ENCODE measurements at places on chromosomes 3 and 15. TPM values are rescaled to one million over a fixed set of nuclear protein-coding genes. Genes with fewer than 3 reads are reported as not detected.

- no peak for DNase-seq
- H3K36me3 ChIP-seq: no peaks in the 10 kb centered on the region
- H3K27me3 ChIP-seq: no peaks in the 10 kb centered on the region
- no peaks in the 10 kb centered on the region for H3K4me1 ChIP-seq
- H3K4me3 ChIP-seq: no peak overlapping the region
- no peak overlapping the region for H3K27ac ChIP-seq
Observed at GRCh38 chr3:87568331-87568730, 291.9 kb upstream of the POU1F1 start.

- H3K4me3 ChIP-seq: no peak overlapping the region
- H3K27me3 ChIP-seq: no peaks in the 10 kb centered on the region
- DNase-seq: no peak
- H3K4me1 ChIP-seq: no peaks in the 10 kb centered on the region
- peaks cover 44% of the 10 kb centered on the region for H3K36me3 ChIP-seq
Observed at GRCh38 chr15:75929799-75930565, 26.3 kb downstream of the FBXO22 start.

HIGD2B gene
- total RNA-seq: not detected

DNA sequence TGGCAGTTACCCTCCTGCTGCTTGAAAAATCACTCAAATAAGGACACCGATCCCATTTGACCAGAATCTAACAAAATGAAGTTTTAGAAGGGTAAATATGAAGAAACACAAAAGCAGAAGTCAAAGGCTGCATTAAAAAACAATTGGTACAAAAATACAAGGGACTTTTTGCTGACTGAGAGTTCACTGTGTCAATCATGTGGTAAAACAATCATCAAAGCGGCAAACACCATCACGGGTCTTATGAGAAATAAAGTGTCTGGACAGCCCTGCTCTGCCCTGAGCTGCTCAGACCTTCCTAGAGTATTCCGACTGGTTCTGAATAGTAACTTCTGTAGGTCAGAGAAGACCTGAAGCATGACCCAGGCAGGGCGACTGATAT, 137.2 kb upstream of the RAD18 start:
- H3K36me3 ChIP-seq: no peaks in the 10 kb centered on the region
- no peaks in the 10 kb centered on the region for H3K4me1 ChIP-seq
- no peak for DNase-seq
- no peak overlapping the region for H3K27ac ChIP-seq
- H3K4me3 ChIP-seq: no peak overlapping the region

DNA sequence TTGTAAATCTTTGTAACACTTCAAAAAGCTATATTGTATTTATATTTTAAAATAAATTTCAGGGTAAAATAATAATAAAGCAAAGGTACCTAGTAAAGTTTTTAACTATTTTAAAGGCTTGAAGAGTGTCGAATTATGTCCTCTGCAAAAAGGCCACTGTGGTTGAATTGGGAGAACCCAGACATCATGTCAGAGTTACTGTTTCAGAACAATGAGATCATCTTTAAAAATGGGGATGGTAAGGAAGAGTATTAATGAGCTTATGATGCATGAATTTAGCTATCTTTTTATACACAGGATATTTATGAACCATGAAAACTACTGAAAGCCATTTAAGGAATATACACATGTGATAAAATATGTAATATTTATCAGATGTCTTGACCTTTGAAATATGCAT, 26.3 kb downstream of the KCNMB3 start:
- peaks cover 58% of the 10 kb centered on the region for H3K36me3 ChIP-seq
- no peak overlapping the region for H3K4me3 ChIP-seq
- H3K27me3 ChIP-seq: no peaks in the 10 kb centered on the region
- no peaks in the 10 kb centered on the region for H3K4me1 ChIP-seq
- DNase-seq: no peak

SPTBN5 gene
- 2.1 TPM for total RNA-seq

LRRC34 gene
- total RNA-seq: 4.8 TPM

DNA sequence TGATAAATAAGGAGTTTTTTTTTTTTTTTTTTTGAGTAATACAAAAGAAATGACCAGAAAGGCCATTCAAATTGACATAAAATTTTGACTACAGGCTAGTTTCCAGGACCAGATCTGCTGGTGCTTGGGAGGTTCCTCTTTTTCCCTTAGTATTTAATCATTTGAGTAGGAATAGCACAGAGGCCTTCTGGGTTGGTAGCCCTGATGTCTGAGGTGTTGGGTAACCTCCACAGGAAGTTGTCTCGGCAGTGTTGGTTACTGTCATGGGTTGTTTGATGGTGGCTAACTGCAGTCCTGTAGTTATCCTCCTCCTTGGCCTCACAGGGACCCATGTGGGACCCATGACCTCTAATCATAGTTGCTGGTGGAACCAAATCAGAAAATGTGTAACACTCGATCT, 91.1 kb downstream of the USP13 start:
- peaks cover 29% of the 10 kb centered on the region for H3K36me3 ChIP-seq
- H3K27ac ChIP-seq: no peak overlapping the region
- H3K4me3 ChIP-seq: no peak overlapping the region
- H3K4me1 ChIP-seq: no peaks in the 10 kb centered on the region
- DNase-seq: no peak

- H3K27ac ChIP-seq: no peak overlapping the region
- no peaks in the 10 kb centered on the region for H3K27me3 ChIP-seq
- H3K4me1 ChIP-seq: no peaks in the 10 kb centered on the region
Observed at GRCh38 chr3:26480377-26480776, 142.2 kb upstream of the LRRC3B start.

GRCh38 chr3:147616998-147617619, 207.9 kb downstream of the ZIC1 start:
- DNase-seq: no peak
- H3K4me1 ChIP-seq: no peaks in the 10 kb centered on the region
- no peaks in the 10 kb centered on the region for H3K27me3 ChIP-seq
- no peak overlapping the region for H3K27ac ChIP-seq

Data from lower lobe of right lung (tissue), 2 donors.